ENCODE measurements at places on chromosomes 2 and 18. TPM values are rescaled to one million over a fixed set of nuclear protein-coding genes. Genes with fewer than 3 reads are reported as not detected.

LCT gene
- 0.05 TPM for polyA plus RNA-seq

SERPINB4 gene
- not detected for polyA plus RNA-seq

PAX8 gene
- polyA plus RNA-seq, result 3.8 TPM

STAT1 gene
- 66.0 TPM for polyA plus RNA-seq

CTDSP1 gene
- 120 TPM for polyA plus RNA-seq

SCYGR3 gene
- not detected for polyA plus RNA-seq

ABCB11 gene
- 0.03 TPM for polyA plus RNA-seq

LAMA1 gene
- polyA plus RNA-seq, result 12.0 TPM

CRACDL gene
- 6.7 TPM for polyA plus RNA-seq

Measured in right lung (tissue), 10 donors.